Muscle of arm (tissue), 14 donors: ENCODE measurements at places on chromosomes 11 and 22. TPM values are rescaled to one million over a fixed set of nuclear protein-coding genes. Genes with fewer than 3 reads are reported as not detected.

MS4A15 gene
- polyA plus RNA-seq, result not detected

PARVG gene
- 2.1 TPM for polyA plus RNA-seq

GVQW3 gene
- 6.4 TPM for polyA plus RNA-seq

DNA sequence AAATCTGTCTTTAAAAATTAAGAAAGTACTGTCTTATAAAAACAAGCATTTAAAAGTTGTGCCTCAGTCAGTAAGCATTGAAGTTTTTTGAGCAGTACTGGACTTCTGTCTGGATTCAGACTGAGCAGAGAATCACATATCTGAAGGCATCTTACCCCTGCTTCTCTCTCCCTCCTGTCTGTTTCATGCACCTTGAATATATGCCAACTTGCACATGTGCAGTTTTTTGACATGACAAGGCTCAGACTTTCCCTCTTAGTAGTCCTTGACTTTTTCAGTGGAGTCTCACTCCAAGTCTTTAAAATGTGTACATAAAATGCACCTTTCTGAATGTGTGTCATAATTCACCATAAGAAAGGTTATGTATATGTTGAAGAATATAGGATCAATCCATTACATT, 19.8 kb downstream of the SPECC1L start:
- DNase-seq, result no peak

DNA sequence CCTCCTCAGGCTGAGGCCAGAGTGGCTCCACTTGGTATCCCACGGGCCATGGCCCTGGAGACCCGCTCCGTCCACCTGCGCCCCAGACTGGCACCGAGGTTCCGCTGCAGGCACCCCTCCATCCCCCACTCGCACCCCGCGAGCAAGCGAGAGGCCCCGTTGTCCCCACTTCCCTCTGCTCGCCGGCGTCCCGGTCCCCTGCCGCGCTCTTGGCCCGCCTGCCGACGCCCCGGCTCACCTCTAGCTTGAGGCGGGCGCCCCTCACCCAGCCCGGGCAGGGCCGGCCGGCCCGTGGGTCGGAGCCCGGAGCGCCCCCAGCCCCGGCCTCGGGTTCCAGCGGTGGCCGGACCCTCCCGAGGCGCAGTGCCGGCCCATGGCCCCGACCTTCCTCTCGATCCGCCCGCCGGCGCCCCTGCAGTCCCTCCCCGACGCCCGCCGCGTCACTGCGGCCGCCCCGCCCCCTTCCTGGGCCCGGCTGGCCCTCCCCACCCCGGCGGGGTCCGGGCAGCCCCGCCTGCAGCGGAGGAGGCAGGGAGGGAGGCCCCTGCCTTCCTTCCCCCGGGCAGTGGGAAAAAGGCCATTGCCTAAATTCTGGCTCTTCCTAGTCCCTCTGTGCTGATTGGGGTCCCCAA, at the start of gene PITPNM1:
TSS of gene PITPNM1 (minus strand) at position 414 of the 632 bp plus-strand sequence. CDS start 1,183 bp downstream, outside the sequence.
- peak; percentile 56 for DNase-seq

- DNase-seq, result peak; percentile 61
These were observed 492 bp downstream of the JHY start for GRCh38 chr11:122882857-122883645.

DNA sequence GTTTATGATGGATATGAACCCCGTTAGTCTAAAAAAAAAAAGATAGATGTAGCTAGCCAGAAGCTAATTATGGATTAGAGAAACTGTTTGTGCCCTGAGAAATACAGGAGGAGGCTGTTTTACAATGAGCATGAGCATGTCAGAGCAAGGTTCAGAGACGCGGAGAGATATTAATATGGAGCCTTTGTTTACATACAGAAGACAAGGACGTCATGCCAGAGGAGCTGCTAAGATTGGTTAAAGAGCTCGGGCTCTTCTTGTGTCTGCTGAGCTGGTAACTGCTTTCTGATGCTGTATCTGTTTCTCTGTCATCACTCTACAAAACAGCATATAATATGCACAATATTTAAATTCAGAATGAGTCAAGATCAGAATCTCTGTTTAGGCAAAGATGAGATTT, 24.9 kb upstream of the CCDC89 start:
- DNase-seq, result no peak

- no peak for DNase-seq
These were observed 36.5 kb upstream of the TOLLIP start for GRCh38 chr11:1345737-1346513.

DNA sequence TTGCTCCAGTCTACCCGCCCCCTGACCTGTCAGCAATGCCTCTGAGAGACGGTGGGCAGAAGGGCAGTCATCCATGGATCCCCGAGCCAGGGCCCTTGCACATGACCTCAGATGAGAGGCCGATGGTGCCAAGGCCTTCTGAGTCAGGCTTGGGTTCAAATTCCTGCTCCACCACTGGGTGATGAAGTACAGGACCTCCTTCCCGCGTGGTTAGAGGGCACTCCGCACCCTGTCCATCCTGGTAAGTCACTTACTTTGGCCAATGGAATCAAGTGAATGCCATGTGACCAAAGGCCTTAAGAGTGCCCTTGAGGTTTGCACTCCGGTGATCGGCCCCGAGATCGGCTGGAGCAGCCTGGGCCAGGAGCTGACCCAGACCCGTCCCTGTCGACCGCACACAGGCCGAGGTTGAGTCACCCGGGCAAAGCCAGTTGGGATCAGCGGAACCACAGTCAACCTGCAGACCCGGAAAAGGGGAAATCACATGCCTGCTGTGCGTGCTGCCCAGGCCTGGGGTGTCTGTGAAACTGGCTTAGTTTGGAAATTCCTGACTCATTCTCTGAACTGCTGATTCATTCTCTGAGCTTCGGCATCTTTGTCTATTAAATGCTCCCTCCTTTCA, 48.9 kb downstream of the RTL6 start:
- DNase-seq, result no peak

GRCh38 chr11:32983506-32983905, 32.2 kb upstream of the DEPDC7 start:
- no peak for DNase-seq

DNA sequence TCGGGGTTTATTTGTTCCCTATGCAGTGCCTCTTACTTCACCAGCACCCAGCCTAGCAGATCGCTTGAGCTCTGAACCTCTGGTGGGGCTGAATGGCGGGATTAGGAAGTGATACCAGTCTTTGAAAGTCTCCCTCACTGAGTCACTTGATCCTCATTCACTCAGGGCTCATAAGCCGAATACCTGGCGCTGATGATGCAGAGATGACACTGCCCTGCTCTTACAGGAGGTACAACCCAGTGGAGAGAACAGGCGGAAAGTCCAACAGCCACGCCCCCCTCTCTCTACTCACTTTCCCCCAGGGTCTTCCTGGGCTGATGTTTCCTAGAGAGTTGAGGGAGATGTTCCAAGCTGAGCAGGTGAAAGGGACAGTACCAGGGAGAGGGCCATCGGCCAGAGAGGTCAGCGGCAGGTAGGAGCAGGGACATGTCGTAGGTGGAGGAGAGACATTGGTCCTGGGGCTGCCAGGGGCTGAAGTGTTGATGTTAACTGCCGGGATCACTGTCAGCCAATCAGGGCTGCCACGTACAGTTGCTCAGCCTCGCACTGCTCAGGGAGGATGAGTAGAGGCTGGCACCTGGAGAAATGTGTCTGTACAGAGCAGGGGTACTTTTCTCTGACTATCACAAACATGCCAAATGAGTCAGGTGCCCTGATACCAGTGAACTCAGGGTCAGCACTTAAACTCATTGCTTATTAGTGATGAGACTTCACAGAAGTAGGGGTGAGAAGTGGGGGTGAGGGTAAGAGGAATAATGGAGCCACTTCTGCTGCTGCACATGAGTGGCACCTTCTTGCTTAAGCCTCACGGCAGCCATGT, 9.9 kb upstream of the APOBEC3A start:
- DNase-seq, result no peak
